Activated naive CD4-positive, alpha-beta T cell treated with anti-CD3 and anti-CD28 coated beads, Interleukin-2, amount 50 U/mL, for 16 hours (primary cell): ENCODE measurements at places on chromosomes 2 and 18.

DNA sequence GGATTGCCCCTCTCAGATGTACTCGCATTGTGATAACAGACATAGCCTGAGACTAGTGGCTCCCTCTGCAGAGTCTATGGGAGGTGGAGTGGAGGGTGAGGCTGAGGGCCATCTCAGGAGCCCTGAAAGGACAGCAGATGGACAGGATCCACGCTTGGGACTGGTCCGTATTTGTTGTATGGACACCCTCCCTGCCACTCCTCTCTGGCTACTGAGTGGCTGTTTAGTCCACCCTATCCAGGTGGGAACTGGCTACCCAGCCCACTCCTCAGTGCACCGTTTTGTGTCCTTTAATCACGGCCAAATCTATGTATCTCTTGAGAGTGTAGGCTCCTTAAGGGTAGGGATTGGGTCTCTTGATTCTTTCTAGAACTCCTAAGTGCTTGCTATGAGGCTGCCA, 4.5 kb upstream of the GLI2 start:
- DNase-seq, result no peak

GRCh38 chr2:12661489-12661888, 55.2 kb upstream of the TRIB2 start:
- DNase-seq, result no peak

- no peak for DNase-seq
Measured at GRCh38 chr2:126828491-126828890, 70.2 kb upstream of the TEX51 start.

DNA sequence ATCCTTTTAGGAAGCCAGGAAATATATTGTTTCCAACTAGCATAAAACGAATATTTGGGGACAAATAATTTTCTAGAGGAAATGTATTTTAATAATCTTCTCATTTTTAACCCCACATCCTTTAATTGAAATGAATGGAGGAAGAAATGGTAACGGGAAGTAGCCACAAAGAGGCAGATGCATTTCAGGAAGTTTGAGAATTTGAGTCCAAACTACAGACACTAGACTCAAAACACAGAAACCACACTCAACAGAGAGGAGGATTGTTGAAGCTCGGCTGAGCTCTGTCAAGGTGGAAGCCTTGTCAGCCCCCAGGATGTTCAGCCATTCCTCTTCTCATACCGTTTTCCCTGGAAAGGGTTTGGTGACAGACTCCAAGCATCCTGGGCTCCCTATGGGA, 288.5 kb downstream of the NAPG start:
- DNase-seq, result no peak

DNA sequence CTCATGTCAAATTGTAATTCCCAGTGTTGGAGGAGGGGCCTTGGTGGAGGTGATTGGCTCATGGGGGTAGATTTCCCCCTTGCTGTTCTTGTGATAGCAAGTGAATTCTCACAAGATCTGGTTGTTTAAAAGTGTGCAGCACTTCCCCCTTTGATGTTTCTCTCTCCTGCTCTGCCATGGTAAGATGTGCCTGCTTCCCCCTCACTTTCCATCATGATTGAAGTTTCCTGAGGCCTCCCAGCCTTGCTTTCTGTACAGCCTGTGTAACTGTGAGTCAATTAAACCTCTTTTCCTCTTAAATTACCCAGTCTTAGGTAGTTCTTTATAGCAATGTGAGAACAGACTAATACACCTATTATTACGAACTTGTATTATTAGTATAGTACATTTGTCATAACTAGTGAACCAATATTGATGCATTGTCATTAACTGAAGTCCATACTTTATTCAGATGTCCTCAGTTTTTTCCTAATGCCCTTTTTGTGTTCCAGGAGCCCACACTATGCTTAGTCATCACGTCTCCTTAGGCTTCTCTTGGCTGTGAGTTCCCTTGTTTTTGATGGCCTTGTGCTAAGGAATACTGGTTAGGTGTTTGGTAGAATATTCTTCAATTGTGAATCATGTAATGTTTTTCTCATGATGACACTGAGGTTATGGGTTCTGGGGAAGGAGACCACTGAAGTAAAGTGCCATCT, 4.5 kb upstream of the MAP3K2 start:
- no peak for DNase-seq
